Left ventricle myocardium superior (tissue), 1 donor: ENCODE measurements at places on chromosomes 2 and 18. TPM values are rescaled to one million over a fixed set of nuclear protein-coding genes. Genes with fewer than 3 reads are reported as not detected.

GRCh38 chr2:38076710-38077430 is 919 bp upstream of the CYP1B1 start:
- DNase-seq, result peak; percentile 86

- no peak for DNase-seq
Observed at GRCh38 chr2:31240381-31241365, 6.7 kb downstream of the EHD3 start.

DNA sequence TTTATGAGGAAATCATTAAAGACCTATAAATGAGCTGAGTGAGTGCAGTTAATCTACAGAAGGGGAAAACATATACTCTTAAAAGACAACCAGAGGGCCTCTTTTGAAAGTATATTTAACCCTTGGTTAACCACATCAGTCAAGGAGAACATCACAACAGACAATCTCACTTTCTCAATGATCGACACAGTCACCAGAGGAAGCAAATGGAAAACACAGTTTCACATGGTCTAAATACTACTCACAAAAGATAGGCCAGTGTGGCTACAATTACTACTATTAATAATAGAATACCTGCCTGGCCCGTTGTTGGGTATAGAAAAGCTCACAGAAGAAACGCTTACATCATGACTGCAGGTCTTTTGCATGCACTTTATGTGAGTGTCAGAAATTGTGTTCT is 426.2 kb downstream of the NCKAP5 start:
- no peak for DNase-seq

DNA sequence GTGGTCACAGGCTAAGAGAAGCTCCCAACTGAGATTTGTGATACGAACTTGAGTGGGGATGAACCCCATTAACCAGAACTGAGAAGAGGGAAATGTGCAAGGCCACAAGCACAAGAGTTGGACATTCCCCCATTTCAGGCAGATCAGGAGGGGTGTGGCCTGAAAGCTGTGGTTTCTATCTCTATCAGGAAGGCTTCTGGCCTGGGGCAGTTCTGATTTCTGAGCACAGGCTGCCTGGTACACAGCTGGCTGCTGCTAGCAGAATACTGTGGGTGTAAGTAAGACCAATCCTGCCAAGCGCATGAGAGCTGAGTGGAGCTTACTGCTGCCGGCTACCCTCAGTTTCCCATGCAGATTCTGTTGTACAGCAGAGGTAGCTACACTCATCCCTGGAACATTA is 484.6 kb downstream of the SATB2 start:
- no peak for DNase-seq

- no peak for DNase-seq
Observed at GRCh38 chr2:150182566-150183235, 304.8 kb downstream of the RND3 start.

DNA sequence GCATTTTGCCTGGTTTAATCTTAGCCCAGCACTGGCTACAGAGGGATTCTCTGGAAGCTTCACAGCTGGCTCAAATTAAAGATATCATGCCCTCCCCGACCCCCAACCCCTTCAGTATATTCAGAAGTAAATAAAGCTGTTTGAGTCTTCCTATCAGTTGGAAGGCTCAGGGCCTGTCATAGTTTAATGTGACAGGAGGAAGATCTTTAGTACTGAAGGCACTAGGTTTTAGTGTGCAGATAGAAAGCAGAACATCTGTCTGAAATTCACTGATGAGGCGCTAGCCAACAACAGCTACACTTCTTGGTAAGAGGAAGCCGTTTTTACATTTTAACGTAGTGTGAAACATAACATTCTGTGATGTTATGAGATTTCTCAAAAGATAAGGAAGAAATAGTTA is 969.1 kb upstream of the CDH2 start:
- DNase-seq, result no peak

- DNase-seq, result no peak
Observed at GRCh38 chr18:51721388-51721787, 523.9 kb upstream of the MEX3C start.

GRCh38 chr2:69436938-69437750 is at the start of gene NFU1:
Gene NFU1 (minus strand): TSS chr2:69437435. CDS start chr2:69437422, 13 bp downstream.
- peak; percentile 97 for DNase-seq

DNA sequence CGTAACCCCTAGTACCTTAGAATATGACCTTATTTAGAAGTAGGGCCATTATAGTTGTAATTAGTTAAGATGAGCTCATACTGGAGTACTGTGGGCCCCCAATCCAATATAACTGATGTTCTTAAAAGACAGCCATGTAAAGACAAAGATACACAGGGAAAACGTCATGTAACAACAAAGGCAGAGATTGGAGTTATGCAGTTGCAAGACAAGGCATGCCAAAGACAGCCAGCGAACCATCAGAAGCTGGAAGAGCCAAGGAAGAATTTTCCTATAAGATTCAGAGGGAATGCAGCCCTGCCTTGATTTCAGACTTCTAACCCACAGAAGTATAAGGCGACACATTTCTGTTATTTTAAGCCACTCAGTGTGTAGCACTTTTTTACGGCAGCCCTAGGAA is 55.9 kb upstream of the TLK1 start:
- DNase-seq, result no peak

GRCh38 chr2:85178154-85178553 is 45.0 kb downstream of the TCF7L1 start:
- DNase-seq, result no peak

DNA sequence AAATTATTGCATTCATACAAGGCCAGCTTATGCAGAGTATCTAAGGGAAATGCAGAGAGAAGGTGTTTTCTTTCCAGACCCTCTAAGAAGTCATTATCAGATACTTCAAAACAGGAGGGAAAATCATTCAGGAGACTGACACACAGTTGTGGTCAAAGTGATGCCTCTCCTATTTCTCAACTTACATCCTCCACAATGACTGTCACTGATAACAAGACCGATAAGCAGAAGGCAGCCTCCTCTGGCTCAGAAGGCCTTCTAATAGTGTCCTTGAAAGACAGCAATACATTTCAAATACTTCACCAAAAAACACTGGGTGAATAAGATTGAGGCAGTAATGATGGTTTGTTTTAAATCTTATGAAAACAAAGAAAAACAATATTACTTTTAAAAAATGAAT is 199.7 kb downstream of the PIEZO2 start:
- DNase-seq, result no peak

GRCh38 chr2:149329489-149330126 is 779 bp upstream of the LYPD6 start:
- no peak for DNase-seq

GRCh38 chr2:203997481-203997880 is 60.9 kb downstream of the ICOS start:
- no peak for DNase-seq

- no peak for DNase-seq
Observed at GRCh38 chr2:145849466-145849865, 1329.5 kb upstream of the ZEB2 start.

DNA sequence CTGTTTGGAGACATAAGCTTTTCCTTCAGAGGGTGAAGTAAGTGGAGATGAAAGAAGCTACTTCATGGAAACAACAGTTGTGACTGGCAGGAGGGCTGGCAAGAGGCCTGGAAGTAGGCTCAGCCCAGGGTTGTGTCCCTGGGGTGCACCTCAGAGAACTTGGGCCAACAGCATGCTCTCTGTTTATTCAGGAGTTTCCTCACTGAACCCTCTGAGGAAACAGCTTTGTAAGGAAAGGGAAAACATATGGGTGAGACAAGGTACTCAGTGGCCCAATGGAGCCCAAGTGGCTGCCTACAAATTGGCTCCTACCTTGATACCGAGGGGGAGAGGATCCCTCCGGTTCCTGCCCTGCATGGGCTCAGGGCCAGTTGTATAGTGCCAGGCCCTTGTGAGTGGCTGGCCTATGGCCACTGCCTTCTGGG is 115.5 kb upstream of the ITGA6 start:
- peak; percentile 39 for DNase-seq

- no peak for DNase-seq
Observed at GRCh38 chr18:25727281-25727985, 363.0 kb downstream of the SS18 start.

DNA sequence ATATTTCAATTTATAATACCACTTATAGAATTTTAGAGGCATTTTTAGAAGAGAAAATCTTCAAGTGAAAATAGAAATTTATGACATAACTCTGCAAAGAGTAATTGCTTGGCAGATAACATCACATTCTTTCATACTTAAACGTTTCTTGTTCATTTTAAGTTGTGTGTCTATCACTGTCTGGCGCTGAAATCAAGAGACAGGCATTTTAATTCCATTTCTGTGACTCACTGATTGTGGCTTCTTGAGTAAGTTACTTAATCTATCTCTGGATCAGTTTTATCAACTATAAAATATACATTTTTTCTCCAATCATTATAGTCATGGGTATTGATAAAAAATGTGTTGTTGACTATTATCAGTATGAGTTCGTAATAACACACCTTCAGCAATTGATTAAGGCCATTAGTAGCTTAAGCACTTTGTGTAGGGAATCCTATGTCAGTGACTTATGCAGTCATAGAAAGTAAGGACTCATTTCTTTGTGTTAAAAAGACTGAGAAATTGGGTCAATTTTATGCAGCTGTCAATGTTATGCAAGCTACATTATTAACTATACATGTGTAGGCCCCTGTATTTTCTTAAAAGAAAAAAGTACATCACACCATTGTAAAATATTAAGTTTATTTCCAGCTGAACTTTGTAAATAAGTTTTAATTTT is 497.3 kb downstream of the CCDC85A start:
- no peak for DNase-seq

GRCh38 chr2:3494984-3495666 is 24.2 kb downstream of the ADI1 start:
- no peak for DNase-seq

DNA sequence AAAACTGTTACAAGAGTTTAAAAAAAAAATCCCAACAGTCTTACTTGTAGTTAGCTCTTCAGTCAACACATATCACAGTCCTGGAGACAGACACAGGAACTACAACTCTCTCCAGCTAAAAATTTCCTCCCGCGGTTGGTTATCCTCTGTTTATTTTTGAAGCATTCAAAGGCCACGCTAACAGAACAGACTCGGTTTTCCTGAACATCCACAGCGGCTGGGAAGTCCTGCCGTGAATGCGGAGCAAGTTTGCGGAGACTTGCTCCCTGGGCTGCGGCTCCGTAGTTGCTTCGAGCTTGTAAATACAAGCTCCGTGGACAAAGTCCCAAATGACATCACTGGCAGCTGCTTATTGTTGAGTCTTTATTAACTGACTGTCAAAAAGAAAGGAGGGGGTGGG is at the start of gene NCKAP5:
TSS of gene NCKAP5 (minus strand) at position 292 of the 400 bp plus-strand sequence. CDS start 50,937 bp downstream, outside the sequence.
- peak; percentile 37 for DNase-seq

GRCh38 chr2:234686088-234686890 is 189.4 kb upstream of the ARL4C start:
- DNase-seq, result no peak

- DNase-seq, result no peak
Observed at GRCh38 chr18:26228562-26229260, 2.5 kb downstream of the TAF4B start.

DNA sequence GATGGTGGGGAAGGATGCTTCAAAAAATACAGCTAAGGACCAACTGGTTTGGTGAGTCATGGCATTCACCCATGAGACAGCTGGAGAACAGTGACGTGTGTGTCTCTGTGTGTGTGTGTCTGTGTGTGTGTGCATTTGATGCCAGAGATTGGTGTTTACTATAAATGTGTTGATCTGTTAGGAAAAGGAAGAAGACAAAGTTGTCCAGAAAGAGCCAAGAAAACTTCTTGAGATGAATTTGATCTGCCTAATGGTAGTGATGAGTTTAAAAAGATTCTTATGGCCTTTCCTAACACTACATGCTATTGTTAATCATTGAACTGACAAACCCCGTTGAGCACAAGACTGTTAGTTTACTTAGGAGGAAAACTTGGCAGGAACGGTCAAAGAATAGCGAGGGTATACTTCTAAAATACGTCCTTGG is 36.4 kb upstream of the IL1R1 start:
- DNase-seq, result no peak

DNA sequence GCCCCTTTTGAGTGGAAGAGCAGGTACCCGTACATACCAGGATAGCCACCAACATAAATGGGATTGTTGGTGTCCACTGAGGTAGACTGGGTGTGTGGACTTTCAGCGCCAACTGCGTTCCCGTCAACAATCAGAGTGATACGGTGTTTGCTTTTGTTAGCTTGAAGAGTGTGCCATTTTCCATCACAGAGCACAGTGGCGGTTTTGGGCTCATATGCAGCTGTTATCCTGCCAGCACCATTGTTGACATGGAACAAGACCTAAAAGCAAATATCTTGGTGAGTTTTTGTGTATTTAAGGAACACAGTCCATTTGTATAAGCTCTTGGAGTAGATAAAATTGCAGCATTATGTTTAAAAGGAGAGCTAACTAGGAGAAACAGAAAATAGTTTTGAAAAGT is 174.5 kb downstream of the LAMA1 start:
- DNase-seq, result no peak

DNA sequence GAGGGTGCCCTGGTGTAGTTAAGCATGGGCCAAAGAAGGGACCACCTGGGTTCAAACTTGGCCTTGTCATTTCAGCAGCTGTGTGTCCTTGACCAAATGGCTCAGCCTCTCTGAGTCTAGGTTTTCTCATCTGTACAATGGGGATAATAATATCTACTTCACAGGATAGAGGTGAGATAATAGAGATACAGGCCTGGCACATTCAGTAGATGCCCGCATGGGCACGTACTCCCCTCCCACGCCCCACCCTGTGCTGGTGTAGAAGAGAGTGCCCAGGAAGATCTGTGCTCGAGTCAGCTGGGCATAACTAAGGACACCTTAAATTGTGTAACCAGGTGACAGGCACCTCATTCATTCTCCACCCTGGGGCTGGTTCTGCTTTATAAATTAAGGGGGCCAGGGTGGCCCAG is 8.4 kb upstream of the TMEM185B start:
- peak; percentile 19 for DNase-seq

DNA sequence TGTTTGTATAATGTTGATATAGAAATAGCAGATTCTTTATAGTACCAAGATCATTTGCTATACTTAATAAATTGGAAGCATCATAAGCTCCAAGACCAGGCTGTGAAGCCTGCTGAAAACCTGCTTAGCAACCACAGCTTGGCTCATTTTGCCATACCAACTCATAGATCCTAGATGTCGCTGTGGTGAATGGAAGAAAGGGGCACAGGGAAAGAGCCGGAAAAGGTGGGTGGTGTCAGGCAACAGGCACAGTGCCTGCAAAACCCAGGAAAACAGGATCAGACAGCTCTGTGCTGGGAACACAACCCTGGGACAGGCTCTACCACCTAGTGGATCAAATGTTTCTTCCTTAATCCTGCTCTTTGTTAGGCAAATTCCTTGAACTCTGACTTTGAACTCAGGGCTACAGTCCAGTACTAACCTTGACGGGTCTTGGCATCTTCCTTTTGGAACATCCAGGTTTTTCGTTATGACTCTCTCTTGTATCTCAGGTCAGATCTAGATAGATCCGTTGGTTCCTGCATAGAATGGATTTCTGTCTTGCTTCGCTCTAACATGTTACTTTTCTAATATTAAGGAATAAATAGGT is 31.6 kb downstream of the TWSG1 start:
- no peak for DNase-seq

- no peak for DNase-seq
Observed at GRCh38 chr2:196290569-196290968, 119.2 kb upstream of the STK17B start.

The NPHP1 gene
- total RNA-seq, result 4.1 TPM

The CTAGE1 gene
- total RNA-seq, result not detected

The PRKAG3 gene
- 0.12 TPM for total RNA-seq

The LYG1 gene
- 0.77 TPM for total RNA-seq

The SRSF7 gene
- total RNA-seq, result 54.5 TPM

The FOSL2 gene
- total RNA-seq, result 45.7 TPM

The WDR12 gene
- total RNA-seq, result 64.4 TPM

The GPC1 gene
- total RNA-seq, result 177 TPM

The DTNA gene
- total RNA-seq, result 140 TPM

The GCKR gene
- not detected for total RNA-seq
